Stimulated activated CD4-positive, alpha-beta T cell treated with anti-CD3 and anti-CD28 coated beads, Interleukin-4, amount 100 ng/mL, for 24 hours (primary cell): ENCODE measurements at places on chromosomes 11 and 22.

DNA sequence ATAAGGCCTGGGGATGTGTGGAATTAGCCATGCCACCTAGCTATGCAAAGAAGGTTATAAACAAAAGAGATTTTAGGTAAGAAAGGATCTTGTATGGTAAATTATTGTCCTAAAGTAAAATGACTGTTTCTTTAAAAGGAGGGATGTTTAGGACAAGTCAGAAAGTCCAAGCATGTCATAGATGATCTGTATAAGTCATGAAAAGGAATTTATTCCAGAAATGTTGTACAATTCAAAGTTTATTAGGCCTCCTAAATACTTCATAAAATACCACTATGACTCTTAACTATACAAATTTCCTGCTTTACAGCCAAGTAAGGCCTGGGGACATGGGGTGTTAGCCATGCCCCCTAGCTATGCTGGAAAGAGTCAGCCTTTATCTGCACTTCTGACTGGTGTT lies 22.7 kb downstream of the OR5A2 start:
- no peak for DNase-seq

GRCh38 chr11:46006418-46007070 lies 84.1 kb downstream of the LARGE2 start:
- peak; percentile 41 for DNase-seq

- DNase-seq, result no peak
Observed at GRCh38 chr11:78699609-78700135, 125.0 kb upstream of the NARS2 start.

DNA sequence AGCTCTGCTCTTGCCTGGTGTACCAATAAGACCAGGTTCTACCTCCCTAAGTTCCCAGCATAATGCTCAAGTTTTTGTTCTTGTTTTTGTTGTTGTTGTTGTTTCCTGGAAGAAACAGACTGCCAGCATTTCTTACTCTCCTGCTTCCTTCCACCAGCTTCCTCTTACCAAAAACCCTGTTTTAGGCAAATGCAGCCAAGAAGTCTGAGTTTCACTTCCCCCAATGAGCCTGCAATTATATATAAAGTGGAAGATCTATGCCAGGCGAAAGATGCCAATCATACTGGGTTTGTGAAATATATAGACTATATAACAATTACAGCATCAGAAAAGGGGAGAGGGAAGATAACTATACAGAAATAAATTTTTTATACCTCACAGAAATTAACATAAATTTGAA lies 931.5 kb upstream of the FAT3 start:
- no peak for DNase-seq
